ENCODE measurements at places on chromosomes 16 and 17.
A peak's percentile ranks its signal among the peaks of the same experiment; 100 is the strongest.

DNA sequence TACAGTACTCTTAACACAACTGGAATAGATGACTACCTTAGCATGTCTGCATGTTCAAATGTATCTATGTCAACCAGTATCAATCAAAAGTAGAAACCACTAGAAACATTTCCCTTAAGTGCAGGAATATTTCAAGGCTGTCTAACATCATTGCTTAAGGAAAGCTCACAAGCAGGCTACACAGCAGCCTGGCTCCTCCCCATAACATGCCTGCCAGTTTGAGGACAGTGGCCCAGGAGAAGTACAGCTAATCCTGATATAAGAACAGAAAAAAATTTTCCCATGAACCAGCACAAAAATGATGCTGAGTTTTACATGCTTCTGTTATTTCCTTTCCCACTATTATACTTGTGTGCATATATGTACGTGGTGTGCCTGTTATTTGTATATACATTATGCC lies 175.1 kb downstream of the MYO1D start:
- DNase-seq: no peak

DNA sequence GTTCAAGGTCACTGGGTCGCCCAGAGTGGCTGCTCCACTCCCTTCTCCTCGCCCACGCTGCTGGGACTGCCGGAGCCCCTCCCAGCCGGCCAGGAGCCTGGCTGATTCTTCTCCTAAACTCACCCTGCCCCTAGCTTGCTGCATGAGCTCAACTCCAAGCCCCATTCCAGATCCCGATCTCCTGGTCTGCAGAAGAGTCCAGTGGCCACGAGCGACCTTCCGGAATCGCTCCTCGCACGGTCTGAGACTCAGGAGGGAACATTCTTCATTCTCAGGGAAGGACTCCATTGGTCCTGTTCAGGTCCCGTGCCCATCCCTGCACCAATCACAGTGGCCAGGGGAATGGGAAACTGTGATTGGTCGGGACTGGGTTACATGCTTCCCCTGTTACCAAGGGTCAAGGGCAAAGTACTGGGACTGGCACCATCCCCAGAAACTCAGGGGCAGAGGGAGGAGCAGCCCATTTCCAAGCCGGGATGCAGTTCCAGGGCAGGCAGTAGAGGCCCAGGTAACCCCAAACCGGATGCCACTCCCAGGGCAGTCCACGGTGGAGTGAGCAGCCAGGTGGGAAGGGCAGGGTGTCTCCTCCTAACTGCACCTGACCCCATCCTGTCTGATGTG lies 24.5 kb upstream of the CIBAR2 start:
- DNase-seq: no peak

GRCh38 chr17:57091186-57091618 lies 6.2 kb downstream of the AKAP1 start:
- no peak for DNase-seq

DNA sequence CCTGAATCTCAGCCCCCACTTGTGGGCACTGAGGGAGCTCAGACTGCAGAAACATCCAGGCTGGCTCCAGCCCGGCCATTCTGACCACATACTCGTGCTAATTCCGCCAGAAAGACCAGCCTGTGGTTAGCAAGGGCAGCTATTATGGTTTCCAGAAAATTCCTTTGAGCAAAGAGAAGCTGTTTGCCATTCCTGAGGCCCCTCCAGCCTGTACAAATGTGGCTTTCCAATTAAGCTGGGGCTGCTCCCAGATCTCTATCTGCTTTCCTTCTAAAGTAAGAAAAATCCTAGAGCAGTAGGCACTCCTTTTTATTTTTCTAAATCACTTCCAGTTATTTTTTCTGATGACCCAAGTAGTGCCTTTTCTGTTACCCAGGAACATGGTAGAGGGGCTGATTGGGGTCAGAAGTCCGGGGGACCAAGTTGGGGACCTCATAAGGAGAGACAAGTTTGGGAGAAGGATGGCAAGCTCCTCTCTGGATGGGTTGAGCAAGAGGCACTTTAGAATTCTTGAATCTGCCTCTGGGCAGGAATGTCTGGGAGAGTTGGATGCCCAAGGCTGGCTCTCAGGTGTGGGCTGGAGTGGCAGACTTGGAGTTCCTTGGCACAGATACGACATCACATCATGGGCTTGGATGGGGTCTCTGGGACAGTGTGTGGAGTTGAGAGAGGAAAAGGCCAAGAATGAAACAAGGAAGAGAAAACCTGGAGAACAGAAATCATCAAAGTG lies 83.3 kb upstream of the TNRC6C start:
- no peak for DNase-seq

- no peak for DNase-seq
Observed at GRCh38 chr16:72850021-72850420, 197.9 kb downstream of the ZFHX3 start.

DNA sequence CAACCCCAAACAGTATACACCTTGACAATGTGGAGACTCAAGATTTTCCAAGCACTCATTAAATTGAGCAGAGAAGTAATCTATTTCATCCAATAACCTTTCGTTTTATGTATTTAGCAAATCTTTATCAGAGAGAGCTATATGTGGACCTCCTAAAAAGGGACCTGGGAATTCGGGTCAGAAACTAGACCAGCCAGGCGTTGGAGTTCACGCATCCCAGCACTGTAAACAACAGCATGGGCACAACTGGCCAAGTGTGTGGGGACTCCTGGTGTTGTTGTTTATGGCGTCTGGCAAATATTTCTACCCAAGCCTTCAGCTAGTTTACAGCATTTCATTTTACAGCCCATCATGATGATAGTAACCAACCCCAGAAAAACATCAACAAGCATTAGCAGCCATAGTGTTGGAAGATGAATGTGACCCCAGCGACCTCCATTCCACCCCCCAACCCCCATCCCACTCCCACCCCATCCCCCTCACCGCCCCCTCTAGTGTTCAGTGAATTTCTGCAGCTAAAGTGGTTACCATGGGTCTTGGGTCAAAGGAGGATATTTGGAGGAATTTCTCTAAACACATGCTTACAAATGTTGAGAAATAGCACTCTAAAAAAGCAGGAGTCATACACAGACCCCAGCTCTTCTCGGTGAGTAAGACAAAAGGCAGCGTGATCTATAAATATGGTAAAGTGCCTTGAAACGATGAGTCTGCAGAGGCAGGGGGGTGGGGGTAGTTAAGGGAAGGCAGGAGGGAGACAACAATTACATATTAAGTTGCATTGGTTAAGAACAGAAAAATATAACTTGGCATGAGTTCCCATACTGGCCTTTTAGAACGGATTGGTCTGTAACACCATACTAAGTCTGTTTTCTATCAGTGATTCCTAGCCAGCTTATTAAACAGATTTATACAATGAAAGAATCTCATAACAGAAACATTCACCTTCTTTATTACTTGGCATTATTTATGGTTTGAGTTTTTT lies 91.4 kb upstream of the TBX2 start:
- DNase-seq: no peak

DNA sequence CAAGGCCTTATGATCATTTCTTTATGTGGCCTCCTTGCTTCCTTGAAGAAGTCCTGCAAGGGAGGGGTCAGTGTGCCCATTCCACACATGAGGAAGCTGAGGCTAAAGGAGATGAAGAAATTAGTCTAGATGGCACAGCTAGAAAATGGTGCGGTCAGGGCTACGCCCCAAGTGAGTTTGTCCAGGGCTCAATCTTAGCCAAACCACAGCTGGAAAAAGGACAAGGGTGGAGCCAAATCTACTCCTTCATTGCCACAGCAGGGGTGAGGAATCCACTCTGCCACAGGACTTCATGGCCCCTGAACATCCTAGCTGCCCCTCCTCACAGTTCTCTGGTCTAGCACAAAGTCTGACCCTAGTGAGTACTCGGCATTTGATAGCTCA lies 16.2 kb downstream of the BEAN1 start:
- DNase-seq: no peak

- no peak for DNase-seq
Observed at GRCh38 chr16:20879175-20880040, 20.8 kb downstream of the DCUN1D3 start.

DNA sequence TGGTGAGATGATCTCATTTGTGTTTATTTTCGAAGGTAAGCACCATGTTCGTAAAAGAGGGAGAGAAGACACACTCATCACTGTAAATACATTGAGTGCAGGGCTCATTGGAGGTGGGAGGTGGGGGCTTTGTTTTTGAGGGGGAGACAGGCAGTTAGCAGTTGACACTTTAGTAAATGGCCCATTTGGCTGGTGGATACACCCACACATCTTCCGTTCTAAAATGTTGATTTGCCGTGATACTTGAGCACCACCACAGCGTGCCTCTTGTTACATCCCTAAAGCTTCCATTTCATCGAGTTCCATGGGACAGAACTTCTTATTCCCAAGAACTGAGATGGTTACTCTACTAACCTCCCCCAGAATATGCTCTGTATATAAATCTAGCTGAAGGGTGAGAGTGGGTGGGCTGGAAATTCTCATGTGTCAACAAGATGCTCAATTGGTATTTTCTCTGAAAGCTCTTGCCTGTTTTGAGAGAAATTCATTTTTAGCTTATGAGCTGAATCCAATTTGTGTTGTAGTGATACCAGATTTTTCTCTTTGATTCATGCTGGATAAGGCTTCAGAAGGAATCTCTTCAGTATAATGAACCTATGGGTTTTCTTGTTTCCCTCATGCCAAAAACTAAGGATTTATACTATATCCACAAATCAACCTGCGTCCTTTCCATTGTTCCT lies 314.3 kb downstream of the RBFOX1 start:
- DNase-seq: no peak

GRCh38 chr17:4143563-4144421 lies 795 bp downstream of the CYB5D2 start:
- peak; percentile 81 for DNase-seq

DNA sequence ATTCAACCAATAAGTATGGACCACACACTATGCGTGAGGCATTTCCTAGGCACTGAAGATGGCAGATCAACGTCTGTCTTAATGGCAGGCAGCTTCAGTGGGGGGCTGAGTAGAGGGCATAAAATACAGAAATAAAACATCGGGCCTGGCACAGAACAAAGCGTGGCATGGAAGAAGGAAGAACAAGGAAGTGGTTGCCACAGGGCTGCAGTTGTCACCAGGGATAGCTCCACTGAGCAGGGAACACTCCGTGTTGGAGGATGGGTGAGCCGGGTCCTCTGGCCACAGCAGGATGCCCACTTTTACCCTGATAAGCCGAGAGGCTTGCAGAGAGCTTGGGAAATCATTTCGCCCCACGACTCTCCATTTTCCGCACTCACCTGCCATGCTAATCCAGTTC lies 6.3 kb downstream of the CDIP1 start:
- DNase-seq: no peak

DNA sequence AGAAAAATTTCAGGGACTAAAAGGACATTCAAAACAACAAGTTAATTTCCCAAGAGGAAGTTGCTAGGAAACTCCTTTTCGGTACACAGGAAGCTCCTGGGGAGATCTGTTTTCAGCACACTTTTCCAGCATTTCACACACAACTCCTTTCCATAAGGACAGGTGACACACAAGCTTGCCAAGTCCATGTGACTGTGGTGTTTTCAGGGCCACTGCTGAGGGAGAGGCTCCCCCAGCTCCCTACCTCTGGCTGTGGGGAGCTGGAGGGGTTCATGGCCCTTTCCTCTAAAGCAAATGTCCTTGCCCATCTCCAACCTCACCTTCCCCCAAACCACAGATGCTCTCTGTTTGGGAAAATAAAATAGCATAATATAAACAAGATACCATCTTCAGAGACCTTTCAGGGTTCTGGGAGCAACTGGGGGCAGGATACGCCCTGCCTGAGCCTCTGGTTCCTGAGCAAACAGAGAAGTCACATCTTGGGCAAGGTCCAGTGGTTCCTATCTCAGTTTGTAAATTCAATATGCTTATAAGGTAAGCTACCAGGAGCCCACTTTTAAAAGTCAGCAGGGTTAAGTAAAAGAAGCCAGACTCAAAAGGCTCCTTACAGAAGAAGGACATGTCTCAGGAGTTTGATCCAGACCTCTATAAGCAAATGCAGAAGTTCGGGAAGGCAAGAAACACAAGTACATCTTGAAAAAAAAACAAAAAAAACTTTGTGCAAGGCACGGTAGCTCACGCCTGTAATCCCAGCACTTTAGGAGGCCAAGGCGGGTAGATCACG lies 3.0 kb downstream of the PDZD9 start:
- no peak for DNase-seq

DNA sequence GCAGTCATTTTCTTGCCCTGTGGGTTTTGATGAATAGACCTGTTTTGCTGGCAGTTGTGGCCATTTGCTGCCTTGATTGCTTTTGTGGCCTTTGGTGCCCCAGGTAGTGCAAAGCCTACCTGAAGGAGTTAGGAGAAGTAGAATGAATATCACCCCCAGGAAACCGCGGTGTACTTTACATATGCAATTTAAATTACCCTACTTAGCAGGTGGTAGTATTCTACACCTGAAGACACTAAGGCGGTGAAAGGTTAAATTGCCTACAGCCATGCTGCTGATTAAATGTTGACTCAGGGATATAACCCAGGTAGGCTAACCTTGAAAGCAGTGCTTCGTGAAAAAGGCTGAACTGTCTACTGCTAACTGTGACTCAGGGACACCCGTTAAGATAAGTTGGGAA lies 27.2 kb upstream of the WWOX start:
- no peak for DNase-seq

GRCh38 chr17:61291451-61292285 lies 108.0 kb upstream of the TBX2 start:
- no peak for DNase-seq

GRCh38 chr16:67945392-67945933 lies 1.5 kb upstream of the LCAT start:
- DNase-seq: no peak

DNA sequence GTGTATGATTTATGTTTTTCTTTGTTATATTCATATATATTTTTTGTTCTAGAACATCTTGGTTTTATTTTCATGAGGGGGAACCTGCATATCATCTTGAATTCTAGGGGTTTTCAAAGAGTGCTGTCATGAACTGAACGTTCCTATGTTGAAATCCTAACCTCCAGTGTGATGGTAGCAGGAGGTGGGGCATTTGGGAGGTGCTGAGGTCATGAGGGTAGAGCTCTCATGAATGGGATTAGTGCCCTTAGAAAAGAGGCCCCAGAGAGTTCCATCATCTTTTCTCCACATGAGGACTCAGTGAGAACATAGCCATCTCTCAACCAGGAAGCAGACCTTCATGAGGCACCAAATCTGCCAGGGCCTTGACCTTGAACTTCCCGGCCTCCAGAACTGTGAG lies 34.6 kb upstream of the CCDC182 start:
- DNase-seq: no peak

DNA sequence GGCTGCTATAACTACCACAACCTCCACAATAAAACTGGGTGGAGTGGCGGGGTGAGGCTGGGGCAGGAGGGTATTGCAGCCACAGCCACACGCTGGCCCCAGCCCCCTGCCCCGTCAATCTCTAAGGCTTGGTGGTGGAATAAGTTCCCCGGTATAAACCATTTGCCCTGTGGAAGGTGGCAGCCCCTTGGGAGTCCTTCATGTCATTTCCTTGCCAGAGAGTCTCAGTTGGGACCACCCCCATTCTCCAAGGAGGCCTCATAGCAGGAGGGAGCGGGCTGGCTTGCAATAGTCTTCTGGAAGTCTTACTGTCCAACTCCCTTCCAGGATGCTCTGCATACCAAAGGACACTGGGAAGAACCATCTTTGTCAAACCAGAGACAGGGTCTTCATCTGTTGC lies 19.4 kb downstream of the CD300A start:
- DNase-seq: no peak
